ENCODE measurements at places on chromosomes 7 and 10. TPM values are rescaled to one million over a fixed set of nuclear protein-coding genes. Genes with fewer than 3 reads are reported as not detected.

DNA sequence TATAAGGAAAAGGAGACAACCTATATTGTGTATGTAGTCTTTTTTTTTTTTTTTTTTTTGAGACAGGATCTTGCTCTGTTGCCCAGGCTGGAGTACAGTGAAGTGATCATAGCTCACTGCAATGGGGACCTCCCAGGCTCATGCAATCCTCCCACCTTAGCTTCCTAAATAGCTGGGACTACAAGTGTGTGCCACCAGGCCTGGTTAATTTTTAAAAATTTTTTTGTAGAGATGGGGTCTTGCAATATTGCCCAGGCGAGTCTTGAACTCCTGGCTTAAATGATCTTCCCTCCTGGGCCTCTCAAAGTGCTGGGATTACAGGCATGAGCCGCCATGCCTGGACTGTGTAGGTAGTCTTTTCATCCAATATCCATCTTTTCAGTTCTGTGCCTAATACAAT, 78.7 kb upstream of the ARHGAP21 start:
- DNase-seq = no peak

The TMEM176B gene
- 2.4 TPM for total RNA-seq

DNA sequence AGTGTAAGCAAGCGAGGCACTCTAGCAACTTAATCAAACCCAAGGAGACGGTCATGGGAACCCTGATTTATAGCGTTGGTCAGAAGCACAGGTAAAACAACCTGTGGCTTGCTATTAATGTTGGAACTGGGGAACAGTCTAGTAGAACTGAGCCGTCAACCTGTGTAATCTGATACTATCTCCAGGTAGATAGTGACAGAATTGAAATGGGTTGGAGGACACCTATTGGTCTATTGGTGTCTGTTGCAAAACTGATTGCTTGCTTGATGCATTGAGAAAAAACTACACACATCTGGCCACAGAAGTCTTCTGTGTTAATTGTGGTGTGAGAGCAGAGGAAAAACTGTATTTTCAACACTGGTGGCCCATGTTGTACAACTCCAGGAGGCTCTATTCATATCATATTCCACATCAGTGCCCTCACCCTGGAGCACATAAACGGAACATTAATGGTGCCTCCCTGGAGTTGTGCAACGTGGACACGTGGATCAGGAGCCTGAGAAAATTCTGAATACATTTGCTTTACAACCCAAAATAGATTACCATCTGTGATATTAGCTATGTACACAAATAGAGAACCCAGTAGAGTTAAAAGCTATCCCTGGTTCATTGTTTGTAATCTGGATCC, 112.2 kb downstream of the MYO3A start:
- DNase-seq = no peak

DNA sequence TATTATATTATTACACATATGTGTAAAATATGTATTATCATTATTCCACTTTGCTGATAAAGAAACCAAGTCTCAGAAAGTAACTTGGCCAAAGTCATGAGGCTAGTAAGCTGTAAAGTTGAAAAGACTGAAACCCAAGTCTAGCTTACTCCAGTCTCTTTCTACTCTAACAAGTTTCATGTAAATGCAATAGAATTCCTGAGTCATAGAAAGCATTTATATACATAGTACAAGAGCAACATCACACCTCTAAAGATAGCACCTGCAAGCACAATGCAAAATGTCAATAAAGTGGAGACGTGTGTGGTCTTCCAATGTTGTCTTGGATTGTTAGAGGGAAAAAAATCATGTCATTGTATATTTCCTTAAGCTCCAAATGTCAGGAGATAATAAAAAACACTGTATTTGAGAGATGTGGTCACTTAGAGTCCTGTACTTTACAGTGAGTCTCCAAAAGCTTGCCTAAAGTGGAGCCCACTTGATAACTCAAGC, 430.3 kb upstream of the NRP1 start:
- no peak for DNase-seq

The KCNIP2 gene
- 12.6 TPM for total RNA-seq

The WNT8B gene
- not detected for total RNA-seq

- DNase-seq = no peak
Measured at GRCh38 chr10:104325436-104326435, 12.5 kb downstream of the ITPRIP start.

The MYOZ1 gene
- 0.41 TPM for total RNA-seq

GRCh38 chr10:49371967-49372366, 23.9 kb downstream of the DRGX start:
- no peak for DNase-seq

- DNase-seq = no peak
Measured at GRCh38 chr7:81298951-81299666, 380.3 kb upstream of the SEMA3C start.

The MIOS gene
- total RNA-seq = 72.2 TPM

GRCh38 chr10:20267734-20268133, 451.5 kb downstream of the PLXDC2 start:
- DNase-seq = no peak

DNA sequence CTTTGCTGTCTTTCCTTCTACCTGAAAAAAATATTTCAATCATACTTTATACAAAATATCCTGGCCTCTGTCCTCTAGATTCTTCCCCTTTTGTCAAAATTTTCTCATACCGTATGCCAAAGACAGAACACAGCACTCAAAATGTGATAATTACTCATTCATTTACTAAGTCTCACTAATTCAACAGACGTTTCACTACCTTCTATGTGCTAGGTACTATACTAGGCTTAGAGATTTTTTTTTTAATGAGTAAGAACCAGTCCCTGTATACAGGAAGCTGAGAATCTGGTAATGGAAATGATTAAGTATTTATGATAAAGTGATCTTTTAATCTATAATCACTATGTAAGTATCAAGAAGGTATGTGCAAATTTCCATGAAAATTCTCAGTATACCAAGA, 128.0 kb downstream of the ELAPOR2 start:
- DNase-seq = no peak

The CNTNAP2 gene
- 110 TPM for total RNA-seq

The PPP1R9A gene
- 93.3 TPM for total RNA-seq

GRCh38 chr7:11970132-11970531, 138.1 kb upstream of the THSD7A start:
- no peak for DNase-seq

DNA sequence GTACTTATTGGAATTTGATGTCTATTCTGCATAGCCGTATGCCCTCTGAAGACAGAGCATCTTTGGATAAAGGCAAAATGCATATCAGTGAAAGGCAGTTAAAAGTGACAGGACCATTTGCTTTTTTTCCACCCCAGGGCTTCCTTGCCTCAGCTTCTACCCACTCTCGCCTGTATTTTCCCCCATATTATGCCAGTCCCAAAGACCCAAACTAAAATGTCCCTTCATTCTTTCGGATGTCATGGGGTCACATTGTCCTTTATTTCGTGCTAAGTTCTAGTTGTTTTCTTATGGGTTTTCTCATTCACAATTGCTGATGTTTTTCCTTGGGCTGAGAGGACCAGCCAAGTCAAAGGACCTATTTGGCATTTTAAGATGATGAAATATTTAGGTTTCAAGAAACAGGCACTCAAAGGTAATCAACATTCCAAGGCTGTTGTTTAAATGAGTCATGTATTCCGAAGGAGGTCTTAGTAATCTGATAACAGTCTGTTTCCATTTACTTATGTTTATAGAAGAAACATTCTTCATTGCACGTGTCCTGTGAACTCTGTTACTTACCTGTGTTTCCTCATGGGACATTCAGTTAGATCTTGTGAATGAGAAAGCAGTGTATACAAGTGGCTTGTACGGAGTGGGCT, 74.1 kb downstream of the DNAH11 start:
- no peak for DNase-seq

- DNase-seq = no peak
Measured at GRCh38 chr7:765383-765782, 38.3 kb upstream of the PRKAR1B start.

All from frontal cortex (tissue), 4 donors.